ENCODE measurements at places on chromosomes 6 and 20.

GRCh38 chr6:164178679-164179332 is 764.3 kb downstream of the QKI start:
- no peak for DNase-seq

DNA sequence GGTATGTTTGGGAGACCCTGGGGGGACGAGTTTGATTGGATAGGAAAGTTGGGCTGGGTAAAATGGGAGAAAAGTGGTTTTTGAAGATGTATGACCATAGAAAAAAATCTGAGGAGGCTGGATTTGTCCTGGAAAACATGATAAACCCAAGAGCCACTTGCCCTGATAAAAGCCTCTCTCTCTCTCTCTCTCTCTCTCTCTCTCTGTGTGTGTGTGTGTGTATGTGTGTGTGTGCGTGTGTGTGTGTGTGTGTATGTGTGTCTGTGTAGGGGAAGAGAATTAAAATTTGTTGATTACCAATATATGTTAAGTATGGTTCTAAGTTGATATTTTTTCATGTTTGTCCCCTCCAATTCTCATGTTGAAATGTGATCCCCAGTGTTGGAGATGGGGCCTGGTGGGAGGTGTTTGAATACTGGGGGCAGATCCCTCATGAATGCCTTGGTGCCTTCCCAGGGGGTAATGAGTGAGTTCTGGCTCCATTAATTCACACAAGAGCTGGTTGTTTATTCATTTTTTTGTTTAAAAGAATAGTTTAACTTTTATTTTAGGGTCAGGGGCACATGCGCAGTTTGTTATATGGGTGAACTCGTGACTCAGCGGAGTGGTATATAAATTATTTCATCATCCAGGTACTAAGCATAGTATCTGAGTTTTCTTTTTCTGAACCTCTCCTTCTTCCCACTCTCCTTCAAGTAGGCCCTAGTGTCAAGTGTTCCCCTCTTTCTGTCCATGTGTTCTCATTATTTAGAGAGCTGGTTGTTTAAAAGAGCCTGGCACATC is 208.8 kb downstream of the TFAP2B start:
- DNase-seq: no peak

DNA sequence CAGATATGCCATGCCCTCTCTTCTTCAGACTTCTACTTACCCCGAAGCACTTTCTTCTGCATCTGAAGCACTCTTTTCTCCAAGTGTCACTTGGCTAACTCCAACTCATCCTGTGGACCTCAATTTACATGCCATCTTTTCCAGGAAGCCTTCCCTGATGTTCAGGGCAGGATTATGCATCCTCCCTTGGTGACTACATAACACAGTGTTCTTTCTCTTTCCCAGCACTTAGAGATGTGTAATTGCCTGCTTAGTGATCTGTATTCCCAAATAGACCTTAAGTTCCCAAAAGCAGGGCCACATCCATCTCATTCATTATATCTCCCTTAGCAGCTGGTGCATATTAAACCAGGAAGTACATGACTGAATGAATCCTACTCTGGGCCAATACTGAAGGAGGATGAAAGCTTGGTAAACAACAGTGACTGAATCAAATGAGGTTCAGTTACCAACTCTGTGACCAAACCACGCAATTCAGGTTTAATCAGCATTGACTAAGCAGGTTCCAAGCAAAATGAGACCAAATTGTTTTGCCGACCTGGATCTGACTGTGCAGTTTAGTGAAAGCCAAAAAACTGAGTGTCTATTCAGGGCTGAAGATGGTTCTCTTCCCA is 121.4 kb upstream of the TCF21 start:
- DNase-seq: no peak

GRCh38 chr6:132132422-132132821 is 181.2 kb upstream of the CCN2 start:
- no peak for DNase-seq

GRCh38 chr6:166203641-166204222 is 36.1 kb upstream of the TBXT start:
- DNase-seq: no peak

DNA sequence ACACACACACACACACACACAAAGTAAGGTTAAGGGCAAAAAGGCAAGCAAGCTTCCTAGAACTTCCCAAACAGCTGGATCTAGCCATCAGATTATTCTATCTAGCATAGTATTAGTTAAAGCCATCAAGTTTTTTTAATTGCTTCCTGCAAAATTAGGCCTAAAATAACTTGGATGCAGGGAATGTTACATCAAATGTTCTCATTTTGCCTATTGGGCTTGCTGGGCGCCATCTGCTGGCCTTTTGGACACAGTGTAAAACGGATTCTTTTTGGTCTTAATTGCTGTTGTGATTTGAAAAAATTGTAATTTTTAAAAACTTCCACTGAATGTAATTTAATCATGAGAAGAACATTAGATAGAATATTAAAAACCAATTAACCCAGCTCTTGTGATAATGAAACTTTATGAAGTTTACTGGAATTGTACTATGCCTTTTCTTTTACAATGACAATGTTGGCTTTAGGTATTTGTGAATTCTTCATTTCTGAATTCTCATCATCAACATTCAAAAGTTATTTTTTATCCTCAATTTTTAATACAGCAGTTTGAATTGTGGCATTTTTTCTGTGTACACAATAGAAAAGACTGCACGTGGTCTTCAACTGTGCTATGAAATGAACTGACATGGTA is 6.8 kb downstream of the MKKS start:
- DNase-seq: peak; percentile 50

DNA sequence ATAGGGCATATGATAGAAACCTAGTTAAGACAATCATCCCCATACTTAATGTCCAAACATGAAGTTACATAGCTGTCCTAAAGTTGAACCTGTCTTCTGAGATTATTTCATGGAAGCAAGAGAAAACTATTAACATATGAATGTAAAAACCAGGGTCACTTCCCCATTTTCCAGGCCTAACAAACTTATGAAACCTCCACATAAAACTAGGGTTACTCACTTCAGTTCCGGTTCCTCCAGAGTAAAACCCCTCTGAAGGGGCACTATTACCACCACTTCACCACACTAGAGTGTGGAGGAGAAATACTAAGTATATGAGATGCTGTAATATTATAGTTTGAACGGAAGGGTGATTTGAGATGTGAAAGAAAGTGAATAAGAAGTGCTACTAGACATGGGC is 14.9 kb downstream of the PRKN start:
- DNase-seq: no peak

- DNase-seq: no peak
Measured at GRCh38 chr20:6765469-6766058, 1.9 kb upstream of the BMP2 start.

DNA sequence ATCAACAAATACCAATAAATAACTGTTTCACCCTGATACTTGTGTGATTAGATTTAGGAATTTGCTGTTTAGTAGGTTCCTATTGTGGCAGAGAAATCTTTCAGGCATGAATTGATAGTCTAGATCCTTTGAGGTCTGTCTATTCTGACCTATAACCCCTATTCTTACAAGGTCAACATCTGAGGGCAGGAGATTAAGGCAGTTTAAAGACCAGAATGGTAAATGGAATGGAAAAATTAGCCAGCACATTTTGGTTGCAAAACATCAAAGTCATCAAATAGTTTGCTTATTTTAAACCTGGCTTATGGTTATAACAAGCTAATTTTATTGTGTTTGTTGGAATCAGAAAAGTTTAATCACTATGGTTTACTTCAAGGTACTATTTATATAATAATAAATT is 78.4 kb downstream of the LIN28B start:
- no peak for DNase-seq

Measured in colonic mucosa (tissue), 4 donors.